ENCODE measurements at places on chromosomes 5 and 9.

GRCh38 chr5:74851684-74852353 lies 14.4 kb downstream of the FAM169A start:
- no peak for DNase-seq

- no peak for DNase-seq
Measured at GRCh38 chr5:132344775-132345514, 24.6 kb upstream of the SLC22A5 start.

DNA sequence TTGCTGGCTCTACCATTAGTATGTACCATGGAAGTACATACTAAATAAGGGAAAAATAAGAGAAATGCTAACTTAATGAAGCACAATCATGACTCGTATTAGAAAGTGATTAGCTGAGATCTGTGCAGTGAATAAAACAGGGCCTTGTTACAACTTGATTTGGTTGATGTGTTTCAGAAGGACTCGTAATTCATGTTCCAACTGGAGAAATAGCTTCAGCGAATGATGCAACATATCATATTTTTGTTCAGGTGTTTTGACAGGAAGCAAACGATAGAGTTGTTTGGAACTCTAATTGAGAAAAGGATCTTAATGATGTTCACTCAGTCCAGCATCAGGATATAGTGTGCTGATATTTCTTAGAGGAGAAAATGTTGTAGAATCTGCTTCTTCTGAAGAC lies 474.6 kb upstream of the WWC1 start:
- no peak for DNase-seq

DNA sequence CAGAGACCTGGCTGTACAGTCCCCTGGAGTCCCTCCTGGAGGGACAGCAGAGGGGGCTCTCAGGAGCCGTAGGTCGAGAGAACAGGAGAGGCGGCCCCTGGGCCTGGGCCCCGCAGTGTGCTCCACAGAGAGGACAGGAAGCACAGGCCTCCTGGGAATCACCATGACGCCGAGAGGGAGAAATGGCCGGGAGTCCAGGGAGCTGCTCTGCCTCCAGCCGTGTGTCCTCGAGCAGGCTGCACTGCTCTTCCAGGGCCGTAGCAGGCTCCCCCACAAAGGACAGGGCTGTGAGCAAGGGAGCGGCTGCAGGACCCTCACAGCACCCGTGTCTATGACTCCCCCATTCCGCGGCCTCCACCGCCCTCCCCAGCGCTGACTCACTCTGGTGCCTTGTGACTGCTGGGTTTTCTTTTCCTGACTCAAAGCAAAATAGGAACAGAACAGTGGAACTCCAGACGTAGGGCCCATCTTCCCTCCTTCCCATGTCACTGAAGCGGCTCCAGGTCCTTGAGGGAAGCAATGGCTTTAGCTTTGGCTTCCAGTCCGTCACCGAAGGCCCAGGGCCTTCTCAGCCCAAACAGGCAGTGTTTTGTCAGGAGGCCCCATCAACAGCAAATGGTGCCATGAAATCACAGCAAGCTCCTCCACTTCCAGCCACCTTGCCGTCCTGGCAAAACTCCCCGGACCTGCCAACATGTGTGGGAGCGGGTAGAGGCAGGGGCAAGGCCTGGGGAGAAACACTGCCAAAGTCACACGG lies 114.2 kb downstream of the LHFPL2 start:
- peak; percentile 21 for DNase-seq

GRCh38 chr9:4344946-4345345 lies 45.1 kb upstream of the GLIS3 start:
- peak; percentile 33 for DNase-seq

- DNase-seq = peak; percentile 69
Measured at GRCh38 chr5:172175263-172175719, 12.7 kb downstream of the STK10 start.

DNA sequence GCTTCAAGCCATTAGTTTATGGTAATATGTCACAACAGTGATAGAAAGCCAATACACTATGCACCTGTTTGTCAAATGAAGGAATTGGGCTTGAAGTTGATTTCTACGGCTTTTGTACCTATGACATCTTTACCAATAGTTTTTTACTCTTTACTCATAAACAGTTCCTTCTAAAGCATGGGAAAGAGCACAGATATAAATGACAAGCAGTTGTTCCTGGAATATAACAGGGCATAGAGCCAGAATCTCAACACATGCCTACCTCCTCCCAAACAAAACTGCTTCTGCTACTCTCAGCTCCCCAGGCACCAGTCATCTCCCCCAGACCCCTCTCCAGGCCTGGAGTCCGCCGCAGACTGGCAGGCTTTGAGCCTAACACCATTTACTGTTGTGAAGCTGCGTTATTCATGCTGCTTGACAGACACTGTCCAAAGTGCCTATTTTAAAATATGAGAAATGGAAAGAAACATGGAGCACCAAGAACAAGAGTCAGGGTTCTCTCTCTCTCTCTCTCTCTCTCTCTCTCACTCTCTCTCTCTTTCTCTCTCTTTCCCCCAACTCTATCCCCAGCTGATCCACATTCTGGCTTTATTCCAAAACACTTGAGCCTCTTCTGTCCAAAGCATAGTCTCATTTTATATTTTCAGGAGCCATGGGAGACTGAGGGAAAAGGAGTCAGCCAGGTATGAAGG lies 111.6 kb downstream of the ADRB2 start:
- no peak for DNase-seq

Measured in body of pancreas (tissue), 4 donors.